Cardiac muscle cell (in vitro differentiated cells and primary cell): ENCODE measurements at places on chromosomes 3 and 15.

DNA sequence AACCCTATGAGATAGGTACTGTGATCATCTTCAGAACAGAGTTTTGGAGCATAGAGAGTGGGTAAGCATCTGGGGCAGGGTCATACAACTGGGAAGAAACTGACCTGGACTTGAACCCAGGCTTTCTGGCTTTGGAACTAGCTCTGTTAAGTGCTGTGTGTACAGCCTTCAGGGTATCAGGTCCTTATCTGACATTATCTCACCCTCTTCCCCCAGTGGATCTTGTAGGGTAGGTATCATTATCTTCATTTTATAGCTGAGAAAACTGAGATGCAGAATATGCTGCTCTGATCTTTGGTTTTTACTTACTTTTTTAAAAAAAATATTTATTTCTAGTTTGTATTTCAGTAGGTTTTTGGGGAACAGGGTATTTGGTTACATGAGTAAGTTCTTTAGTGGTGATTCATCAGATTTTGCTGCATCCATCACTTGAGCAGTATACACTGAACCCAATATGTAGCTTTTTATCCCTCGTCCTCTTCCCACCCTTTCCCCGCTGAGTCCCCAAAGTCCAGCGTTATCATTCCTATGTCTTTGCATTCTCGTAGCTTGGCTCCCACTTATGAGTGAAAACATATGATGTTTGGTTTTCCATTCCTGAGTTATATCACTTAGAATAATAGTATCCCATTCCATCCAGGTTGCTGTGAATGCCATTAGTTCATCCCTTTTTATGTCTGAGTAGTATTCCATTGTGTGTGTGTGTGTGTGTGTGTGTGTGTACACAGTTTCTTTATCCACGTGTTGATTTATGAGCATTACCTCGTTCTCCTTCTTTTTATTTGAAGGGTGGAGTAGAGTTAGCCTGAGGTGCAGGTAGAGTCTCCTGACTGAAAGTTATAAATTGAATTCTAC, 271.2 kb downstream of the PTPRG start:
- H3K4me3 ChIP-seq = no peak overlapping the region
- peak; percentile 30 for DNase-seq
- no peak overlapping the region for H3K27ac ChIP-seq

DNA sequence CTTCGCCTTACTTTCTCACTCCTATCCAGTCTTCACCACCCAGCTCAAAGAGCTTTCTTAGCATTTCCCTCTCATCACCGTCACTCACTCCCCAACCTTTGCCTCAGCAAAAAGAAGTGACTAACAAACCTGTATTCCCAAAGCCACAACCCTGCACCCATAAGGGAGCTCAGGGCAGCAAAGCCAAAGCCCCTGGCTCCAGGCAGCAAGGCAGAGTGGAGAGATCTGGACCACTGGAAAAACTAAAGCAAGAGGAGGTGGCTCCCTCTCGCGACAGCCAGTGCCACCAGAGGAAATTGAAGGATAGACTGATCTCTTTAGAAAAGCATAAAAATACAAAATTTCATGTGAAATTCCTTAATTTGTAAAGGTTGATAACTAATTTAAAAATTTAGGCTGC, 25.1 kb upstream of the CDCP1 start:
- peaks cover 20% of the 10 kb centered on the region for H3K4me1 ChIP-seq
- H3K27me3 ChIP-seq = peaks cover 8% of the 10 kb centered on the region
- no peak overlapping the region for H3K27ac ChIP-seq
- no peaks in the 10 kb centered on the region for H3K36me3 ChIP-seq
- H3K4me3 ChIP-seq = no peak overlapping the region

GRCh38 chr3:38343797-38344594, 2.6 kb upstream of the XYLB start:
- DNase-seq = no peak
- no peak overlapping the region for H3K27ac ChIP-seq
- no peak overlapping the region for H3K4me3 ChIP-seq
- H3K4me1 ChIP-seq = no peaks in the 10 kb centered on the region
- no peaks in the 10 kb centered on the region for H3K27me3 ChIP-seq

DNA sequence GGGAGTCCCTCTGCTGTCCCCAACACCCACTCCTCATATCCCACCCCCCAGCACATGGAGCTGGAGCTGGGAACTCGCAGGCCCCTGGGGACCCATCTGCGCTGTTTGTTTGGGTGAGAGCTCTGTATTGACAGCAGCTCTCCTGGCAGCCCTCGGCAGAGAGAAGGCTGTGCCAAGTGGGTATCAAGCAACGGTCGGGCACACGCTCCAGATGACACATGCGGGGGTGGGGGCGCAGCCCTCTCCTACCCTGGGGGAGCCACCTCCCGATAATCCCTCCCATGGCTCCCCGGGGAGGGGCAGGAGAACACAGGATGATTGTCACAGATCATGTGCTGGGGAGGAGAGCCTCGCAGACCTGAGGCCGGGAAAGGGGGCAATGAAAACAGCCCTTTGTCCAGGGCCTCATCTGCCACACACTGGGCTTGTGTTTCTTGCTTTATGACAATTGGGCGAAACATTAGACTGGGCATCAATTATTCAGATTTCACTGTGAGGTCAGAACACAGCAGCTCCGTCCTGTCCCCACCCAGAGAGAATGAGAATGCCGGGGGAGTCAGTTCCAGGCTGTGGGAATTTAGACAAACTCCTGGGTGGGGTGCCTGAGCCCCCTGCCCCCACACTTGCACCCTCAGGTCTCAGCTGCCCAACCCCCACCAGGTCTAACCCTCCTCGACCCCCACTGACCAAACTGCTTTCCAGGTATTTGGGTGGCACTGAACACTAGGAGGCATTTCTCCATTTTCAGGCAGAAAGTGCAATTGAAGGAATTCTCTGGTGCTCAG, 46.4 kb upstream of the KLF13 start:
- H3K4me3 ChIP-seq = no peak overlapping the region
- no peak overlapping the region for H3K27ac ChIP-seq
- H3K36me3 ChIP-seq = no peaks in the 10 kb centered on the region
- no peak for DNase-seq

GRCh38 chr3:188993181-188993580, 178.6 kb upstream of the TPRG1 start:
- no peaks in the 10 kb centered on the region for H3K27me3 ChIP-seq
- no peaks in the 10 kb centered on the region for H3K36me3 ChIP-seq
- H3K4me3 ChIP-seq = no peak overlapping the region
- no peaks in the 10 kb centered on the region for H3K4me1 ChIP-seq

DNA sequence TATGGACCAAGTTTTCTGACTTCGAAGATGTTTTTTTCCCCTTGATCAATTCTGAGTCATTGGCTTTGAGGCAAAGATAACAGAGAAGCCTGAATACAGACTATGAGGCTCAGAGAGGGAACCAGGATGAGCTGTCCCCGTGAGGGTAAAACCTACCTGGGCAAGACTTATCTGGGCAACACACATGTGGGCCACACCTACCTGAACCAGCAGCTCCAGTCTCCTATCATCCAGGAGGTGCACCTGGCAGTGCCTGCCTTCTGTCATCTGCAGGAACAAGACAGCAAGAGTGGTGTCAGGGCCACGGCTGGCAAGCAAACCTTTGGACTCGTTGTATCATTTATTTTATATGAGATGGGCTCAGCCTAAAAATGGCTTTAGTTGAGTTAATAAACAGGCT, 72.6 kb downstream of the FRMD4B start:
- H3K36me3 ChIP-seq = no peaks in the 10 kb centered on the region
- H3K27me3 ChIP-seq = no peaks in the 10 kb centered on the region
- no peaks in the 10 kb centered on the region for H3K4me1 ChIP-seq
- H3K27ac ChIP-seq = no peak overlapping the region
- no peak for DNase-seq

- H3K4me3 ChIP-seq = no peak overlapping the region
- H3K27me3 ChIP-seq = no peaks in the 10 kb centered on the region
- no peaks in the 10 kb centered on the region for H3K4me1 ChIP-seq
- H3K27ac ChIP-seq = no peak overlapping the region
Measured at GRCh38 chr3:15440891-15441290, 13.5 kb downstream of the EAF1 start.

GRCh38 chr3:31770822-31771326, 210.2 kb downstream of the OSBPL10 start:
- DNase-seq = no peak
- no peaks in the 10 kb centered on the region for H3K27me3 ChIP-seq
- H3K36me3 ChIP-seq = no peaks in the 10 kb centered on the region
- no peak overlapping the region for H3K4me3 ChIP-seq
